Mucosa of gallbladder (tissue), 1 donor: ENCODE measurements at places on chromosomes 5 and 9.
A peak's percentile ranks its signal among the peaks of the same experiment; 100 is the strongest.

GRCh38 chr5:44969825-44970224 is 161.1 kb downstream of the MRPS30 start:
- no peak for DNase-seq

DNA sequence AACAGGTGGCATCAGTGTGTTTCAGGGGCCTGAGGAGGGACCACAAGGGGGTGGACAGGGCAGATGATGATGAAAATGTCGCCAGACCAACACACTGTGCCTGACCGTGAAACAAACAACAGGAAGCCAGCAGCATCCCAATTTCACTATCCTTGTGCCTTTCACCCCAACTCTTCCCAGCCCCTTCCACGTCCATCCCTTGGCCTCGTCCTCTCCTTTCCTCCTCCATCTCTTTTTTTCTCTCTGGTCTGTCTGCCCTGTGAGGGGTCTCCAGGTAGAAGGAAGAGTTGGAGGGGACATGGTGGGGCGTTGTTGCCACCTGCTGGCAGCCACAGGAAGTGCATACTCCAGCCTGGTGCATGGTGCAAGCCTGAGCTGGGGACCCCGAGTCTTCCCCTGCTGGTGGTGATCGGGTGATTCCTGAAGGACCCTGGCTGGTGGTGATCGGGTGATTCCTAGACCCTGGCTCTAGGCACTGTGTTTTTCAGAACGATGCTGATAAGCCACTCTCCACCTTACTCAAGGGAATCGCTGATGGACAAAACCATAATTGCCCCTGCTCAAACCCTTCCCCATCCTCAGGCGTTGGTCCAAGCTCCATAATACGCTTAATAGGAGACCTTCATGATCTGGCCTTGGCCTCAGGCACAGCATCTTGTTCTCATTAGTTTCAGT is 21.7 kb upstream of the NSD1 start:
- peak; percentile 50 for DNase-seq

DNA sequence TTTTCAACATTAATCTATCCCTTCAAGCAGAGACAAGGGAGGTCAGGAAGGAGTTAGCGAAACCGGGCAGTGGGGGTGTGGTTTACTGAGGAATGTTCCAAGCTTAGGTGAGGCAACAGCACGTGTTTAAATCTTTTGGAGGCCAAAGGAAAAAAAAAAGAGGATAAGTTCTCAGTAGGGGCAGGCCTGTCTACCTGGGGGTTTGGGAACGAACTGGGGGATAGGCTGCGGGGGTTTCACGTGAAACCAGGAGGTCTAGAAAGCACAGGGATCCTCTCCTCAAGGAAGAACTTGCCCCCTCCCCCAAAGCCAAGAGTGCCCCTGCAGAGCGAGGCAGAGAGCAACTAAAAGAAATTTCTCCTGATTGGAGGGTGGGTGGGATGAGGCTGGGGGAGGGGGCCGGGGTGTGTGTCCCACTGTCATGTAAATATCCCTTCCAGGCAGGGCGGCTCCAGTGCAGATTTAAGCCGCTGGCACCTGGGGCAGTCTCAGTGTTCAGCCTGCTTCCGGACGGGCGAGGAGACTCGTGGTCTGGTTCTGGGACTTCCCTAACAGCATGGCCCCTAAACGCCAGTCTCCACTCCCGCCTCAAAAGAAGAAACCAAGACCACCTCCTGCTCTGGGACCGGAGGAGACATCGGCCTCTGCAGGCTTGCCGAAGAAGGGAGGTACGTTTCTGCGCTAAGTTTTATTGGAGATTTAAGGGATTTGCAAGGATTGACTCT is 5.5 kb upstream of the SET start:
- peak; percentile 66 for DNase-seq

DNA sequence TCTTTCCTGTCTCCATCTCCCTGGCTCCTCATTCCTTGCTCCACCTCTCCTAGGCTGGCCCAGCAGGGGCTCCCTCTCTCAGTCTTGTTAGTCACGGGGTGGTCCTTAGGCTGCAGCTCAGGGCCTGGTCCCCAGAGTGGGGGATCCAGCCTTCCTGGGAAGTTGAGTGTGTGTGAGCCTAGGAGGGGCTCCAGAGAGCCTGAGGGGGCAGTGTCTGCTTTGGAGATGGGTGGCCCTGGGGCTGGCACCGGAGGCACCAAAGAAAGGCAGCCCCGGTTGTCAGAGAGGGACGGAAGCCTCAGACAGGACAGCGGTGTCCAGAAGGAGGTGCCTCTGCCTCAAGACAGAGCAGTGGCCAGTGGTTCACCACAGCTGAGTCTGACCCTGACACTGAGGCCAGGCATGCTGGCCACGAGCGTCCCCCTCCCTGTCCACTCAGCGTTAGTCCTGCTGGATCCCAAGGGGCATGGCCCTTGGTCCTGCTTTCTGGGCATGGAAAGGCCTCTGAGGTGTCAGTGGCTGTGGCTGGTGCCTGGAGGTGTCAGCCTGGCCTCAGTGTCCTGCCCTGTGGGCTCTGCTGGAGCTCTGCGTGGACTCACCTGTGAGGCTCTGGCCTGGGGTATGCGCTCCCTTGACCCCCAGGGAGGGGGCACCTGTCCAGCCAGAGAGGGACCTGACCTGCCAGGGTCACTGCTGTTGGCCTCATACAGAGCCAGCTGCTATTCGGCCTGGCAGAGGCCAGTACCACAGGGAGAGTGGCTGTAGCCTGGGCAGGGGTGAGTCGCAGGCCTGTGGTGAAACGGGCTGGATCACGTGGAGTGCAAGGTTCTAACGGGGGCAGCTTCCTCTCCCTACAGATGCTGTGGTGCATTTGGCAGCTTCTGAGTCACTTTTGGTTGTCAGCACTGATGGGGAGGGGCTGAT is 130.6 kb downstream of the CACNA1B start:
- DNase-seq: no peak

GRCh38 chr5:168288349-168289245 is 2.8 kb upstream of the WWC1 start:
- peak; percentile 89 for DNase-seq

GRCh38 chr5:61352612-61353156 is 20.6 kb downstream of the ZSWIM6 start:
- no peak for DNase-seq

DNA sequence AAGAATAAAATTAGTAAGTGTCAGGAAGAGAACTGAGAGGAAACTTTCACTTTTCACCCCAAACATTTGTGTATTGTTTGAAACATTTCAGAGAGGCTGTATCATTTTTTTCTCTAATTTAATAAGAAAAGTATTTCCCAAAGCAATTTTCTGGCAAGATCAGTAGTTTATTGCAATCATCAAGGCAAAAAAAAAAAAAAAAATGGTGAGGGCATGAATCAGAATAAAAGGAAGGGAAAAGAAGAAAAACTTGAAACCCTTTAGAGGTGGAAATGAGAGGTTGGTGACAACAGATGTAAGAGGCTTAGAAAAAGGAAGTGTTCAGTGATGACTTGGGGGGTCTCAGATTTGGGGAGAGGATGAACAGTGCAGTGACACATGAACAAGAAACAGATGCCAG is 13.3 kb downstream of the SHC3 start:
- no peak for DNase-seq

GRCh38 chr5:34011536-34011935 is 3.7 kb upstream of the AMACR start:
- DNase-seq: no peak

- no peak for DNase-seq
Measured at GRCh38 chr5:74587300-74587699, 53.2 kb downstream of the ENC1 start.

DNA sequence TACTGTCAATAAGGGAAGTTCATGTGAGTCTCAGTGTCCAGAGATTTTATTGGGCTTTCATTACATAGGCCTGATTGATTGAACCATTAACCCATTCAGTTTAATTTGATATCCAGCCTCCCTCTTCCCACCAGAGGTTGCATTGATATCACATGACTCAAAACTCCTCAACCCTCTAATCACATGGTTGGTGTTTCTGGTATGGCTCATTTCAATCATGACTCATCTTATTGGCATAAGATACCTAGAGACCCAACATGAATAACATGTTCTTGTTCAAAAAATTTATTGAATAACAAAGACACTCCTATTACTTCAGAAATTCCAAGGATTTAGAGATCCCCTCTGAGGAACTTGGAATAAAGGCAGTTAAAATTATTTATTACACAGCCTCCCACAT is 982.2 kb downstream of the TLE1 start:
- no peak for DNase-seq

GRCh38 chr5:103889500-103890209 is 327.1 kb upstream of the NUDT12 start:
- DNase-seq: no peak

- no peak for DNase-seq
Measured at GRCh38 chr5:178419196-178419595, 171.0 kb downstream of the COL23A1 start.

GRCh38 chr5:137470111-137470920 is 28.8 kb downstream of the SPOCK1 start:
- no peak for DNase-seq

- peak; percentile 74 for DNase-seq
Measured at GRCh38 chr9:128733256-128733655, 9.3 kb upstream of the ZDHHC12 start.

- DNase-seq: peak; percentile 49
Measured at GRCh38 chr9:9752722-9753121, 860.1 kb downstream of the PTPRD start.

- no peak for DNase-seq
Measured at GRCh38 chr5:10634050-10634449, 70.2 kb downstream of the ANKRD33B start.

DNA sequence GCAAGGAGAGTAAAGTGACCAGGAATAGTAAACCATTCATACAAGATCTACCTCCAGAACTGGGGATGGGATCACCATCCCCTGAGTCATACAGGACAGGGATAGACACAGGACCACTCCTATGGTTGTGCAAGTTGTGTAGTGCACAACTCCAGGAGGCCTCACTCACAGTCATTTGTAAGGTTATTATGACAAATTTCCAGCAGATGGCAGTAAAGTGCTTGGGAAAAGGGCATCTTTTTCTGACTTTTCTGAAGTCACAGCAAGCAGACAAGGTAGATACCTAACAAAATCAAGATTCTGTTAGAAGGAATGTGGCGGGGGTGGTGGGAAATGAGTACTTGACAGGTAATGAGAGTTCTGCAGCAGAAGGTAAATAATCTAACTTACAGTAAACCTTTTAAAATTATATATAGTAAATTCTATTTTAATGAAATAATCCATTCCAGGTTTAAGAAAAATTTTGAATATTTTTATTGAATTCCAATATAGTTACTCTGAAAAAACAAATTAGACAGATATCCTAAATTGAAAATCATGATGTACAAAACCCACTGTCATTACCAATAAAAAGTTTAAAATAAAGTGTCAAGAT is 16.7 kb upstream of the KIF27 start:
- DNase-seq: no peak

- DNase-seq: no peak
Measured at GRCh38 chr9:110788871-110789270, 120.3 kb downstream of the MUSK start.

GRCh38 chr9:128276574-128277270 is 646 bp downstream of the SWI5 start:
- DNase-seq: no peak
